ENCODE measurements at places on chromosomes 16 and 17. TPM values are rescaled to one million over a fixed set of nuclear protein-coding genes. Genes with fewer than 3 reads are reported as not detected.

DNA sequence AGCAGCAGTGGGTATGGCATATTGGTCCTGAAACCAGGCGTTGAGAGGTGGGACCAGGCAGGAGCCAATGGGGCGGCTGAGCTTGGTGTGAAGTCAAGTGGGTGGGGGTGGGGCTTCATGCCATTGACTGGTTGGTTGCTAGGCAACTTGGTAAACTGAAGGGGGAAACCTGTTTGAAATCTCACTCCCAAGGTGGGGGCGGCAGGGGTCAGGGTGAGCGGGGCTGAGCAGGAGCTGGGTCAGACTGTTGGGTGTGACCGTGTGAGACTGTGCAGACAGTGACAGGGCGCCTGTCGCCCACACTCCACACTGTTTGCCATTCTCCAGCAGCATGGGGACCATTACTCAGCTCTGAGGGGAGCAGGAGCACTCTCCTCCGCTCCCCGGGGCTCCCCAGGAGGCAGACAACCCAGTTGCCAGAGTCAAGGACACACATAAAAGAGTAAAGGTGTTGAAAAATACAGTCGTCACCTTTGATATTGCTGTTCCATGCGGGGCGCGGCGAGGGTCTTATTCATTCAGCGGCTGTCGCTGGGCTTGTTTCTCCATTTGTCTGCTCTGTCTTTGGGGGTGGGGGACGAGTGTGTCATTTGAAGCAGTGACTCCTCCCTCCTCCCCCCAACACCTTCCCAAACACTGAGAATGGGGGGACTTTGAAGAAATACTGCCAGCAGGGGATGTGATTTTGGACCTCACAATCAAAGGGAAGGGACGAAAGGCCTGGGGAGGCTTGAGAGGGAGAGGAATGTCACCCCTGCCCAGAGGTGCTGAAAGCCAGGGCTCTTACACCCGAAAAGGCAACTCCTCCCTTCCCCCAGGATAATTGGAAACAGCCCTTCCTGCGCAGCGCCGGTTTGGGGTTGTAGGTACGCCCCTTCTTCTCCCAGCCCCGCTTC is 1.2 kb upstream of the EFNB3 start:
- no peak overlapping the region for H3K27ac ChIP-seq
- no peak for DNase-seq
- peaks cover 18% of the 10 kb centered on the region for H3K27me3 ChIP-seq
- peaks cover 11% of the 10 kb centered on the region for H3K4me1 ChIP-seq
- H3K4me3 ChIP-seq: peak overlapping the region; percentile 75
- peaks cover 21% of the 10 kb centered on the region for H3K36me3 ChIP-seq

Gene KRTAP9-2
- total RNA-seq: not detected

Gene BCL6B
- not detected for total RNA-seq

Gene ANTKMT
- total RNA-seq: 48.2 TPM

Gene ANKRD40CL
- total RNA-seq: not detected

DNA sequence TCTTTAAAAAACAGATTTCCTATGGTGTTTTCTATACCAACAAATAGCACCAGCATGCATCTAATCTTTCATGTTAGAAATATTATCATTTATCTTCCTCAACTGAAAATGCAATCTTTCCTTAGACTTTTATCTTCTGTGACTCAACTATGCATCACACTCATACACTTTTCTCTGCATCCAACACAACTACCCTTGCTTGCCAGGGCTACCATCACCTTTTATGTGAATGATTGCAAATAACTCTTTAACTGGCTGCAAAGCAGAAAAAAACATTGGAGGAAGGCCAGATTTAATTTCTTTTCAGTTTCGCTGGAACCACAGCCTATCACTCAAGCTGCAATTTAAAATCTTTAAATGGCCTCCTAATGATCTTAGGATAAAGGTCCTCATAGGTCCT is 212.9 kb downstream of the CDH8 start:
- H3K36me3 ChIP-seq: no peaks in the 10 kb centered on the region
- H3K27me3 ChIP-seq: no peaks in the 10 kb centered on the region
- H3K4me1 ChIP-seq: no peaks in the 10 kb centered on the region
- H3K4me3 ChIP-seq: no peak overlapping the region
- DNase-seq: no peak

Gene MT1G
- total RNA-seq: not detected

- peak overlapping the region; percentile 72 for H3K4me3 ChIP-seq
- H3K27me3 ChIP-seq: no peaks in the 10 kb centered on the region
- H3K4me1 ChIP-seq: peaks cover 62% of the 10 kb centered on the region
Measured at GRCh38 chr17:16419074-16419928, 3.9 kb downstream of the TRPV2 start.

- H3K36me3 ChIP-seq: no peaks in the 10 kb centered on the region
- H3K27me3 ChIP-seq: no peaks in the 10 kb centered on the region
- DNase-seq: no peak
- H3K4me3 ChIP-seq: no peak overlapping the region
- no peak overlapping the region for H3K27ac ChIP-seq
Measured at GRCh38 chr16:64234200-64234599, 887.7 kb downstream of the CDH11 start.

GRCh38 chr17:63262751-63263476 is 183.2 kb downstream of the CYB561 start:
- H3K36me3 ChIP-seq: peaks cover 7% of the 10 kb centered on the region
- H3K27ac ChIP-seq: no peak overlapping the region
- no peaks in the 10 kb centered on the region for H3K27me3 ChIP-seq
- H3K4me1 ChIP-seq: no peaks in the 10 kb centered on the region
- no peak for DNase-seq
- no peak overlapping the region for H3K4me3 ChIP-seq

GRCh38 chr16:17448640-17449638 is 21.8 kb downstream of the XYLT1 start:
- peak overlapping the region; percentile 64 for H3K4me3 ChIP-seq
- H3K27ac ChIP-seq: peak overlapping the region; percentile 90
- no peaks in the 10 kb centered on the region for H3K27me3 ChIP-seq

GRCh38 chr17:40541060-40541872 is 24.0 kb downstream of the CCR7 start:
- peak; percentile 48 for DNase-seq
- H3K4me3 ChIP-seq: peak overlapping the region; percentile 75
- peaks cover 89% of the 10 kb centered on the region for H3K4me1 ChIP-seq
- peak overlapping the region; percentile 99 for H3K27ac ChIP-seq
- H3K36me3 ChIP-seq: no peaks in the 10 kb centered on the region
